Thoracic aorta (tissue), 2 donors: ENCODE measurements at places on chromosomes 6 and 20. TPM values are rescaled to one million over a fixed set of nuclear protein-coding genes. Genes with fewer than 3 reads are reported as not detected.

The THEMIS gene
- total RNA-seq: 1.9 TPM

The ALDH8A1 gene
- 5.8 TPM for total RNA-seq

The SLC22A16 gene
- 3.8 TPM for total RNA-seq

The GATA5 gene
- 0.27 TPM for total RNA-seq

The GTF2H4 gene
- 14.9 TPM for total RNA-seq

The APCDD1L gene
- 12.9 TPM for total RNA-seq

The ZSCAN23 gene
- 1.9 TPM for total RNA-seq

The ZC3H12D gene
- 1.9 TPM for total RNA-seq

The OLIG3 gene
- total RNA-seq: not detected

The FAM217A gene
- total RNA-seq: not detected

The CTAGE9 gene
- total RNA-seq: not detected

- no peak overlapping the region for H3K27ac ChIP-seq
- no peak overlapping the region for H3K4me3 ChIP-seq
- peaks cover under 1% of the 10 kb centered on the region for H3K4me1 ChIP-seq
- no peaks in the 10 kb centered on the region for H3K27me3 ChIP-seq
- DNase-seq: no peak
Observed at GRCh38 chr6:138648127-138648526, 125.4 kb upstream of the CCDC28A start.

DNA sequence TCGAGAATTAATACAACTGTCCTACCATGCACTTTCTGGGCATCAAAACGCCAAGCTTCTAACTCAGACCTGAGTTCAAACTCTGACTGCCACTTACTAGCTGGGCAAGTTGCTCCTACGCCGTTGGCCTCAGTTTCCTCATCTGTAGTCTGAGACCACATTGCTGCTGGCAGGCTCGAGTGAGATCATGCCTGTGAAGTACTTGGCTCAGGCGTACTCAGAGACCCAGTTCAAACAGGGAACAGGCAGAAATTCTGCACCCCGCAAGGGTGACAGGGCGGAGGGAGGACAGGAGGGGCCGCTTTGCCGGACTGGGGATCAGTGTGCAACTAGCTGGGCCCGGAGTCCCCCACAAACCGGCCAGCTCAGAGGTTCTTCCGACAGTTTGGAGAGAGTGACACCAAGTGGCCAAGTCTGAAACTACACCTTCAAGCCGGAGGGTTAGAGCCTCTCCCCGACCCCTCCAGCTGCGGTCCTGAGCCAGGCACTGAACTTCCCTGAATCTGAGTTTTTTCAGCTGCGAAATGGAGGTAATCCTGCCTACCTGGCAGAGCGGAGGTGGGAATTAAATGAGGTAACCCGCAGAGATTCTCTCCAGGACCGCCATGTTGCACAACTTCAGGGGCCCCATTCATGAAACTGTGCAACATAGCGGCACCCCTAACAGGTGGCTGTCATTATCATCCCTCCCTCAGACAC is 46.0 kb upstream of the PTPN1 start:
- H3K4me1 ChIP-seq: no peaks in the 10 kb centered on the region
- no peak for DNase-seq
- no peak overlapping the region for H3K27ac ChIP-seq
- peak overlapping the region; percentile 41 for H3K4me3 ChIP-seq

- H3K36me3 ChIP-seq: no peaks in the 10 kb centered on the region
- H3K4me1 ChIP-seq: no peaks in the 10 kb centered on the region
- no peak overlapping the region for H3K4me3 ChIP-seq
- H3K27ac ChIP-seq: no peak overlapping the region
- H3K27me3 ChIP-seq: no peaks in the 10 kb centered on the region
- DNase-seq: no peak
Observed at GRCh38 chr6:106516616-106517015, 112.7 kb downstream of the RTN4IP1 start.

DNA sequence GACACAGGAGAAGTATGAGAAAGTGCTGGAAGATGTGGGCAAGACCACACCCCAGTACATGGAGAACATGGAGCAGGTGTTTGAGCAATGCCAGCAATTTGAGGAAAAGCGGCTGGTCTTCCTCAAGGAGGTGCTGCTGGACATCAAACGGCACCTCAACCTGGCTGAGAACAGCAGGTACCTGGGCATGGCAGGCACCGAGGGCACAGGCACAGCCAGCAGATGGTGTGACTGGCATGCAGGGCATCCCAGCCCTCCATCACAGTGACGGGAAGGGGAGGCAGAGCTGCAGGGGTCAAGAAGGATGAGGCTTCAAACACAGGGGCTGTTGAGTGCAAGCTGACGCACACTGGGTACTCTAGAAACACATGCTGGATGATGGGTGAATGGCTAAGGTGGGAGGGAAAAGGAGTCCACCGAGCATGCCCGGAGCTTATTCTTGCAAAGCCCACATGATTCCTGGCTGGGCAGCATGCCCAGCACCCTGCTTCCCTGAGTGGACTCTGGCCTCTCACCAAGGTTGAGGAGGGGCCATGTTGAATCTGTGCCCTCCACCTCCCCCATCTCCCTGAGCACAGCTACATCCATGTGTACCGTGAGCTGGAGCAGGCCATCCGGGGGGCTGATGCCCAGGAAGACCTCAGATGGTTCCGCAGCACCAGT is 26.3 kb downstream of the SPDEF start:
- H3K27ac ChIP-seq: no peak overlapping the region
- H3K4me3 ChIP-seq: no peak overlapping the region
- no peaks in the 10 kb centered on the region for H3K36me3 ChIP-seq
- DNase-seq: no peak
- peaks cover 4% of the 10 kb centered on the region for H3K4me1 ChIP-seq

GRCh38 chr20:61455508-61456215 is 203.6 kb downstream of the CDH4 start:
- no peak for DNase-seq
- no peak overlapping the region for H3K4me3 ChIP-seq
- H3K27me3 ChIP-seq: no peaks in the 10 kb centered on the region
- H3K36me3 ChIP-seq: no peaks in the 10 kb centered on the region

GRCh38 chr6:103875221-103875620 is 984.5 kb downstream of the HACE1 start:
- H3K4me3 ChIP-seq: no peak overlapping the region
- no peaks in the 10 kb centered on the region for H3K36me3 ChIP-seq
- no peaks in the 10 kb centered on the region for H3K4me1 ChIP-seq
- H3K27me3 ChIP-seq: no peaks in the 10 kb centered on the region
- H3K27ac ChIP-seq: no peak overlapping the region
- no peak for DNase-seq

DNA sequence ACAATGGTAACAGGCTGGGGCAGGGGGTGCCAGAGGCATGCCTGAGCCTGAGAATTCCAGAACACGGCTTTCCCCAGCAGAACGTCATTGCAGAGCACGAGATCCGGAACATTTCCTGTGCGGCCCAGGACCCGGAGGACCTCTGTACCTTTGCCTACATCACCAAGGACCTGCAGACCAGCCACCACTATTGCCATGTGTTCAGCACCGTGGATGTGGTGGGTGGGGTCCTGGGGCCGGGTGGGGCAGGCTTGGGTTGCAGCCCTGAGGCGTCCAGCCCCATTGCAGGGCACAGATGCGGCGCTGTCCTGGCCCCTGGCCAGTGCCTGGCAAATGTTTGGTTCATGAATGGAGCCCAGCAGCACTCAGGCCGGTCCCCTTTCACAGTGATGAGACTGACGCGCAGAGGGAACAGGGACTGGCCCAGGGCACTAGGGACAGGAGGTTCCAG is 57.1 kb downstream of the TCP11 start:
- peaks cover 94% of the 10 kb centered on the region for H3K36me3 ChIP-seq
- no peak for DNase-seq
- H3K27ac ChIP-seq: no peak overlapping the region
- no peak overlapping the region for H3K4me3 ChIP-seq

GRCh38 chr20:15618110-15618509 is 955.1 kb downstream of the KIF16B start:
- no peak for DNase-seq
- H3K36me3 ChIP-seq: no peaks in the 10 kb centered on the region
- H3K4me3 ChIP-seq: no peak overlapping the region
- peaks cover 14% of the 10 kb centered on the region for H3K4me1 ChIP-seq
- no peaks in the 10 kb centered on the region for H3K27me3 ChIP-seq

DNA sequence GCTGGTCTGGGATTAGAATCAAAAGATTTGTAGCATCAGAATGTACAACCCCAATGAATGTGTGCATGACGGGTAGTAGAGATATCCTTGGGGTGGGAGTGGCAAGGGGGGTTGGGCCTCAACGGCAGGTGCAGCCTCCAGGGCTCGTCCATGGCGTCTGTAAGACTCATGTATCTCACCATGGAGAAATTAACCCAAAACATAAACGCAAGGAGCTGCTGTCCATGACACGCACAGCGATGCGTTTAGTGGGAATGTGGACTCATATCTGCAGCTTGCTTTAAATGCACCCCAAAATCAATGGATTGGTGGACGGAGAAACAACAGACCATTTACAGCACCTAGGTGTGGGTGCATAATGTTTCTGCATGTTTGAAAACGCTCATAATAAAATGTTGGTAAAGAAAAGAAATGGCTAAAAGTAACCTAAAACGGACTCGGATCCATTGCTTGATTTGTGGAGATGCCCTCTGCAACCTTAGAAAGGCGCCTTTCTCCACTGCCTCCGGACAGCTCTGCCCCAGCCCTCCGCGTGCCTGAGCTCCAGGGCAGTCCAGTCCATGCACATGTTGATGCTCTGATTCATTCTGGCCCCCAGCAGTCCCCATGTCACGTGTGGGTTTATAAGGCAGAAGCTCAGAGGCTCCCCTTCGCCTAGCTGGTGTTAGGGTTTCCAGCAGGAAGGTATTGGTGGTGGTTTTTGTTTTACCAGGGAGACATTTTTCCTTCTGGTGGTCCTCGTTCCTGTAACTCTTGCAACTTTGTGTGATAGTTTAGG is 24.5 kb downstream of the PYGB start:
- H3K36me3 ChIP-seq: peaks cover 72% of the 10 kb centered on the region
- no peaks in the 10 kb centered on the region for H3K4me1 ChIP-seq
- DNase-seq: no peak
- no peak overlapping the region for H3K4me3 ChIP-seq

- H3K27ac ChIP-seq: no peak overlapping the region
- no peak overlapping the region for H3K4me3 ChIP-seq
Observed at GRCh38 chr6:38845931-38846330, 130.8 kb downstream of the DNAH8 start.

- DNase-seq: no peak
- H3K27me3 ChIP-seq: no peaks in the 10 kb centered on the region
- H3K4me3 ChIP-seq: no peak overlapping the region
- no peaks in the 10 kb centered on the region for H3K4me1 ChIP-seq
Observed at GRCh38 chr6:152087096-152087495, 279.6 kb downstream of the ESR1 start.

- no peak overlapping the region for H3K27ac ChIP-seq
- no peaks in the 10 kb centered on the region for H3K27me3 ChIP-seq
- no peak overlapping the region for H3K4me3 ChIP-seq
- DNase-seq: no peak
Observed at GRCh38 chr6:34284563-34285447, 36.0 kb upstream of the SMIM29 start.

GRCh38 chr6:125533710-125534397 is 215.6 kb upstream of the HEY2 start:
- H3K27me3 ChIP-seq: no peaks in the 10 kb centered on the region
- peak overlapping the region; percentile 6 for H3K4me3 ChIP-seq
- no peaks in the 10 kb centered on the region for H3K4me1 ChIP-seq
- H3K27ac ChIP-seq: no peak overlapping the region

GRCh38 chr20:41669708-41670263 is 51.6 kb upstream of the CHD6 start:
- H3K4me3 ChIP-seq: no peak overlapping the region
- H3K27me3 ChIP-seq: no peaks in the 10 kb centered on the region
- H3K27ac ChIP-seq: no peak overlapping the region
- H3K36me3 ChIP-seq: no peaks in the 10 kb centered on the region
- H3K4me1 ChIP-seq: no peaks in the 10 kb centered on the region

DNA sequence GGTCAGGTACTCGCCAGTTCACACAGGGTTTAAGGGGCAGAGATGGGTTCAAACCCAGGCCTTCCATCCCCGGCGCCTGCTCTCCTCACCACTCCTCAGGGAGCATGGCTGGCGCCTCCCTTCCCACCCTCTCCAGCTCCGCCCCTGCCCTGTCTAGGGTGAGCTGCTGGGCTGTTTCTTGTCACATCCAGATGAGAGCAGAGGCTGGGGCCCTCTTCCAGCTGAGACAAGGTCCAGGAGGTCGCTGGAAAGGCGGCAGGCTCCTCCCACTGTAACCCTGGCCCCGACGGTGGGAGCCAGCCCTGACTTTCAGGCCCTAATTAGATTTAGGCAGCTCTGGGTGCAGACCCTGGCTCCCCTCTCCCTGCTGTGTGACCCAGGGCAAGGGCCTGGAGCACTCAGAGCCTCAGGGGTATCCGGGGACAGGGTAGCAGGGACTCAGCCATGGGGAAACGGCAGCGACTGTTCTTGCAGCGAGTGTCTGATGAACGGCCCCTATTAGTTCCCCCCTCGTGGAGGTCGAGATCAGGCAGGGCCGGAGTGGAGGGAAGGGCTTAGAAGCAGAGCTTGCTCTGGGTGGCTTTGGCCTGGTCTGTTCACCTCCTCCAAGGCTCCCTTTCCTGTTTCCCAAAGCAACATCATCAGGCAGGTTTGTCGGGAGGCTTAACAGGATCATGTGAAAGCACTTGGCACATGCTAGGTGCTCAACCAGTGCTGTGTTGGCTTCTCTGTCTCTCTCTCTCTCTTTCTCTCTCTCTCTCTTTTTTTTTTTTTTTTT is 33.4 kb downstream of the SNAI1 start:
- no peaks in the 10 kb centered on the region for H3K36me3 ChIP-seq
- peaks cover 25% of the 10 kb centered on the region for H3K4me1 ChIP-seq

- no peak overlapping the region for H3K4me3 ChIP-seq
- H3K36me3 ChIP-seq: no peaks in the 10 kb centered on the region
- DNase-seq: no peak
- H3K27me3 ChIP-seq: no peaks in the 10 kb centered on the region
Observed at GRCh38 chr20:39248862-39249485, 286.8 kb downstream of the DHX35 start.

DNA sequence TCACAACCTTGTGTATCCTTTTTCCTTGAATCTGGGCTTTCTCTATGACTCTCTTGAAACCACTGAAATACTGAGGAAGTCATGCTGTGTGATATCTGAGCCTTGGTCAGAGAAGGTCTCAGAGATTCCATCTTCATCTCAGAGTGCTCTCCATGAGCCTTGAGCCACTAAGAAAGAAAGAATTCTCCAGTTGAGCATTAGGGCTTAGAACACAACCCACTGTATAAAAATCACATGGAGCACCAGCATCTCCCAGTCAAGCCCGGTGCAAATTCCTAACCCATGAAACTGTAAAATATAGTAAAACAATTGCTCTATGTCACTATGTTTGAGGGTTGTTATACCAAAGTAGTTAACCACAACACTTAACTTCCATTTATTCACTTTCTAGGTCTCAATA is 181.4 kb downstream of the MOXD1 start:
- H3K4me3 ChIP-seq: no peak overlapping the region
- H3K27me3 ChIP-seq: no peaks in the 10 kb centered on the region
- H3K4me1 ChIP-seq: peaks cover 4% of the 10 kb centered on the region

DNA sequence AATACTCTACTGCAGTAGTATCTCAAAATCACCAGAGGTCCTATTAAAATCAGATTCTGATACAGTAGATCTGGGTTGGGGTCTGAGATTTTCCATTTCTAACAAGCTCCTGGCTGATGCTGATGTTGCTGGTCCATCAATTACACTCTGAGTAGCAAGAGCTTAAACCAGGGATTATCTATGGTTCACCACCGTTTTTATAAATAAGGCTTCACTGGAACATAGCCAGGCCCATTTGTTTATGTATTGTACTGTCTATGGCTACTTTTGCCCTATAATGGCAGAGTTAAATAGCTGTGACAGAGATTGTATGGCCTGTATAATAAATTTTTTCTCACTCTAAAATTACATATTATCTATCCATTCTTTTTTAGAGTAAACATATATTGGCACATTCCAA is 53.0 kb downstream of the NUDT3 start:
- no peak for DNase-seq
- peaks cover 36% of the 10 kb centered on the region for H3K4me1 ChIP-seq
- H3K4me3 ChIP-seq: no peak overlapping the region
